Cerebellar cortex (tissue), 1 donor: ENCODE measurements at places on chromosomes 3 and 15.
A peak's percentile ranks its signal among the peaks of the same experiment; 100 is the strongest.

DNA sequence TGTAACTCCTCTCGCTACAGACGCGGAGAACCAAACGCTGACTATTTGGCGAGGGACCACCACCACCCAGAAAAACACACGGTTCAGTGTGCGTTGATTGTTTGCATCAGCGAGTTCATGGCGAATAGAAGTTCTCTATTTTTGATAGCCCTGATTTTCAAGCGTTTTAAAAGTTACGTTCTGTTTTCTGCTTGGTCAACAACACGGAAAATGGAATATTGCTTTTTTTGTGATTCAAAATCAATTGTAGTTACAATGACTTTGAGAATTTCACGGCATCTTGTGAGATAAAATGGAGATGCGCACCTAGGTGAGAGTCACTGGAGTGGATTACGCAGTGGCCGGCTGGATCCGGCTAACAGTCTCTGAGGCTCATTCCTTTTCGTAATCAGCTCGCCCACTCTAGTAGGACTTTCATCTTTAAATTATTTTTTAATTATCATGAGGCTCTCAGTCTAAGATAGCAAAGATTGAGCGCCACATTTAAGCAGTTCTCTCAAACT lies 54.8 kb downstream of the CCDC54 start:
- DNase-seq: peak; percentile 31

GRCh38 chr3:178415384-178415783 lies 120.9 kb upstream of the KCNMB2 start:
- DNase-seq: no peak

DNA sequence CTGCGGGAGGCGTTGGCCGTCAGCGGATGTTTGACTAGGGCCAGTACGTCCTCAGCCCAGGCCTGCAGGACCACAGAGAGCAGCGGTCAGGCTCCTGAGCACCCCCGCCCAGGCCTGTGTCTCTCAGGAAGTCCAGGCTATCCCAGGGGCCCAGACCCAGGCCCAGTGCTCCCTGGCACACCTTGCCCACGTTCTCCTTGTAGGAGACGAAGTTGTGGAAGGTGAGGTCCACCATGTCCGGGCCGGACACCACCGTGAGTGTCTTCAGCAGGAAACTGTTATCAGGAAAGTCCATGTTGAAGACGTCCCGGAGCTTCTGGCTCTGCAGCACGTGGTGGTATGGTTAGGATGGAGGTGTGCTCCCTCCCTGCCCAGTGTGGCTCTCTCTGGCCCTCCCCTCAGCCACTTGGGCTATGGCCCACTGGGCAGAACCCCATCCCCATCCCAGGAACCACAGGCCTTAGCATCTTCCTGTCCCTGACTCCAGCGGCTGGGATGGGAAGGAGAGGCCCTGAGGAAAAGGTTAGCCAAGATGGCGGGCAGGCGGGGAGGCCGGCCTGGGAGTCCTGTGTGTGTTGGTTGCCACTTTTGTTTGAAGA lies 5.3 kb downstream of the PLCB2 start:
- no peak for DNase-seq

DNA sequence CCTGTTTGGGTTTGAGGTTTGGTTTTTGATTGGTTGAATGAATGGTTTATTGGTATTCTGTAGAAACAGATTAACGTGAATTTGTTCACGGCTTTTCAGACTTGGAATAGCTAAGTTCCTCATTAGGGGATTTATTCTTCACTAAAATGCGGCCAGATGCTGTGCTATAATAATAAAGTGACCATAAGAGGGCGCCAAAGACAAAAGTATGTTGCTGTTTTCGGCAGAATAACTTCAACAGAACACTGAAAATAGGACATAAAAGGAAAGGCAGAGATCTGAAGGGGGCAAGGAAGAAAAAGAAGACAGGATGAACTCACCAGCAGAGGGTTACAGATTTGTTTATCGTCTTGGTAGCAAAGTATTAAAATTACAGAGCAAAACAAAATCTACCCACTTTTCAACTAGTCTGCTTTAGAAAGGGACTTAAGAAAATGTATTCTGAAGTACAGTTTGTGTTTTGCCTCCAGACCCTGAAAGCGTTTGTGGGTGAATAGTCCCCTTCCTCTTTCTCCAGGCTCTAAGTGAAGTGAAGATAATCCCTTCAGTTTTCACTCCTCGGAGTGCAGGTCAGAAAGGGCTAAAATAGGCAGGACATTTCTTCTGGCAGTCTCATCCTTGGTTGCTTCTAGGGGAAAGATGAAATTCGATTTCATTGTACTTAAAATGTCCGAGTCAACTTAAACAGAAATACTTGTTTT lies 147.6 kb downstream of the IL20RB start:
- peak; percentile 85 for DNase-seq

DNA sequence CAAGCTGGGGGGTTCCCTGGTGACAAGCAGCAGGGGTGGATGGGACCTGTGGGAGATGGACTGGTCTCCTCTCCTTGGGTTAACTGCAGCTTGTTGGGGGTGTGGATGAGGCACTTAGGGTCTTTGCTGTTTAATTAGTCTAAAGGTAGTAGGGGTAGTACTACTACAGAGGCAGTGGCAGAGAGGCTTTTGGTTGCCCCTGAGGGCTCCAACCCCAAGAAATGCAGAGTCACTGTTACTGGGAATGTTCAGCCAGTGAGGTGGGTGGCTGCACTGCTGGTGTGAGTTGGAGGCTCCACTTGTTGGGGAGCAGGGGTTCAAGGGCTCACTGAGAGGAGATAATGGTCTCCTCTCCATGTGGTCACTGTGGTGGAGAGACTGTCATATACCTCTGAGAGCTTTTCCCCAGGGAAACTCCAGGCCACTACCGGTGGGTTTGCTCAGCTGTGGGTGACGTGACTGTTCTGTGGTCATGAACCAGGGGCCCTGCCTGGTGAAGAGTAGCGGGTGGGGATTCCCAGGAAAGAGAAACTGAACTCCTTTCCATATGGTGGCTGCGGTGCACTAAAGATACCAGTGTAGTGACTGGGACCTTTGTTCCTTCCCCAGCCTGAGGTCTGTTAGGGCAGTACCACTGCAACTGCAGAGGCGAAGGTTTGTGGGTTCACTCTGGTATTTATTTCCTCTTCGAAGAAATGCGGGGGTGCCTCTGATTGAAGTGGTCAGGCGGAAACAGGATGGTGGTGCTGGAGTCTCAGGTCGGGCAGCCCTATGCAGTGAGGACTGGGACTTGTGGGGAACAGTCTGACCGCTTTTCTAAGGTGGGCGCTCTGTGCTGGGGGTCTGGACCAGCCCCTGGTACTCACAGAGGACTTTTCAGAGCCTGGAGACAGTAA lies 68.9 kb upstream of the TNFSF10 start:
- DNase-seq: no peak

GRCh38 chr3:185715091-185715490 lies 109.8 kb downstream of the IGF2BP2 start:
- no peak for DNase-seq

DNA sequence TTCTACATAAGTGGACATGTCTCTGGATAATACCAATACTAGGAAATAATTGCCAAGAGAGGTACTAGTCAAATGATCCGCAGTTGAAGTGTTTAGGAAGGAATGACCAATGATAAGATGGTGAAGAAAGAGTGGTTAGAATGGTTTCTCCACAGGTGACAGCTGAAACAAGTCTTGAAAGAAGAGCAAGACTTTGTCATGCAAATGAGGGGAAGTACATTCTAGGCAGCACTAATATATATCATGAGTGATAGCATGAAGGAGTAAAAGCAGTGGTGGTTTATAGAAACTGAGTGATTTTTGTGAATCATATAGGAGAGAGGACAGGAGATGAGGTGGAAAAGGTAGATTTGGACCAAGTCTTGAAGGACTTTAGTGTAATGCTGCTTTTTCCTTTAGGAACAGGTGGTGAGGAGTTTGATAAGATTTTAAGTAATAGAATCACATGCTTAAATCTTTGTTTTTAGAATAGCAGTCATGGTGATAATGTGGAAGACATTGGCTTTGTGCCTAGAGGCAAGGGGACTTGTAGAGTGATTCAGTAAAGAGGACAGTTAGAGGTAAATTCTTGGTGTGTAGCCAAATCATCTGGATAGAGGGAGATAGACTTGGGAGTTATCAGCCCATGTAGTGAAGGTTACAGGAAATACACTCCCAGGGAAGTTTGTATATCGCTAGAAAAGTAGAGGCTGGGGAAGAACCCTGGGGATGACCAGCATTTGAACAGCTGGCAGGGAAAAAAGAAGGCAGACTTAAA lies 31.9 kb downstream of the SLMAP start:
- DNase-seq: no peak

DNA sequence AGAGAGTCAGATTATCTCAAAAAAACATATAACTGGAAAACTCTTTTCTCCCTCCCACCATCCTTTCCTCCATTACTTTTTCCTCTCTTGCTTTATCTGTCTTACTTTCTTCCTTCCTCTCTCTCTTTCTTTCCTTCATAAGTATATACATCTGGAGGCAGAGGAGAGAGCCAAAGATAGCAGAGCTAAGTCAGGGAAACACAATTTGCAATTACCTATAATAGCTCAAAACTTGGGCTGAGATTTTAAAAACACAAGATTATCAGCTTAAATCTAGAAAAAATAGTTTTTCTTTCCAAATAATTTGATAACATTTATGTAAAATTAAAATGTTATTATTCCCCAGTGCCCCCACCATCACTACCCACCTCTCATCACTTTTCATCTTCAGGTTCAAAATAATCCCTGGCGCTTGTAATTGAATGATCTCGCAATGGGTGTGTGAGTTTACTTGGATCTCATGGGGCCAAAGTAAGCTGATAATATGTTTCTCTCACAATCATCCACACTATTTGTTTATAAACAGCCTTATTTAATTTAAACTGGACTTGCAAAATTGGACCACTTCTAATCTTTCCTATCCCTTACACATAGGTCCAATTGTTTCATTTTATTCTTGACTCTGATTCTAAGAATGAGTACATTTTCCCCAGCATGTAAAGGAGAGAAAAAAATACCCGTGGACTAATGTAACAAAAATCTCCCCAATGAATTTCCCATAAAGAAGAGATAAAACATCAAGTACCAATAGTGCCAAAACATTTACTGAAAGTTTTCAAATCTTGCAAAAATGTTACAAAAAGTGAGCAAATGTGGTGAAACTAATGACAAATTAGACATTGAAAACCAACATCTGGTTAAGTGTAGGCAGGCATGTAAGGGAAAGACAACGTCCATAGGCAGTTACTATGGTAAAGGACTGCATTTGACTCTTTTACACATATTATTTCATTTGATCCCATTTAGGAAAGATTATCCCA lies 236.9 kb downstream of the DTWD1 start:
- no peak for DNase-seq

DNA sequence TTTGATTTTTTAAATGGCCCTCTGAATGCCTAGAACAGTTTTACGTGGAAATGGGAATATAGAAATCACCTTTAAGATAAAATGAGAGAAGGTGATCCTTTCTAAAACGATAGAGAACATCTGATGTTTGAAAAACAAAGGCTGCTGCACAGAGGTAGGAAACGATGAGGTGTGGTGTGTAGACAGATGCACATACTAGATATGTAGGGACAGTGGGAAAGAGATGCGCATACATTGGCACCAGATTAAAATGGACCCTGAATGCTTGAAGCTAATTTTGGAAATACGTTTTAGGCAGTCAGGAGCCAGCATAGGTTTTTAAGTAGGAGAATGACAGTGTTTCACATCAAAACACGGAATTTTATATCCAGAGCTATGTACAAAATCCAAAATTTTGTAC lies 29.0 kb downstream of the MAP6D1 start:
- DNase-seq: no peak

DNA sequence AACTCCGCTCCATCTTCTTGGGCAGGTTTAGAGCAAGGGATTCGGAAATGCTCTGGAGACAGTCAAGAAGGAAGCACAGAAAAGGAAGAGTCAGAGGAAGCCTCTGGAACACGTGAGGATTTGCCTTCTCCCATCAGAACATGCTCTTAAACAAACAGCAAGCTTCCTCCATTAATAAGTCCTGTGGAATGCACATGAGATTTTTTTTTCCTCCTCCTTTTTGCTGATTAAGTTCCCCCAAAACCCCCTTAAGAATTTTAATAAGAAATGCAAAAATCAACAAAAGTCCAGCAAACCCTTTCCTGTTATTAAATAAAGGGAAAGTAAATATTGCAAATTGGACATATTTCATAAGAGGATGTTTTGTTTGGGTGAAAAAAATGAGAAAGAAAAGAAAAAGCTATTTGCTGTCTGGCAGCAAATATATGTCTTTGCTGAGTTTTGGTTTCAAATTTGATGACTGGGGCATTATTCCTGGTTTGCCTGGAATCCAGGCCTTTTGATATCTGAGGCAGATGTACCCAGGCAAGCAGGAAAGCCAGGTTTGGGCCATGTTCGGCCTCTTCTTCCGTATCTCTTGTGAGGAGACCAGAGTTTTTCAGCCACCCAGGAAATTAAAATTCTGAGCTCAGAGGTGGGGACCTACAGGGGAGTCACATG lies 7.9 kb upstream of the TSEN2 start:
- DNase-seq: no peak

- peak; percentile 34 for DNase-seq
Observed at GRCh38 chr15:61146091-61146930, 82.8 kb downstream of the RORA start.

- no peak for DNase-seq
Observed at GRCh38 chr3:47359323-47359722, 21.5 kb upstream of the PTPN23 start.

DNA sequence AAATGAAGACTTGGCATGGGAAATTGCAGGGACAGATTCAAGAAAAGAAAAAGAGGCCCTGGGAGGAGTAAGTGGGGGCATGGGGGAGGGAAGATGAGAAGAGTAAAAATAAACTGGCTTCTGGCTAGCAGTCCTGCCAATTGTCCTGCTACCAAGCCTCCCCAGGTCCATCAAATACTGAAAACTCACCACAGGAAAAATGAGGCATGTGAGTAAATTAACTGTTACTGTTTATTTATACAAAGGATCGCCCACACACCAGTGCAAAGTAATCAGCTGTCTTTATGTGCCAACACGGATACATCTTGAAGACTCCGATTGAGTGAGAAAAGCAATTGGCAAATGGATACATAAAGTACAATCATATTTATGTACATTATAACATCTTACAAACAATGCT lies 10.7 kb upstream of the KLHL25 start:
- DNase-seq: peak; percentile 22

GRCh38 chr15:68025835-68026424 lies 28.2 kb upstream of the PIAS1 start:
- no peak for DNase-seq

DNA sequence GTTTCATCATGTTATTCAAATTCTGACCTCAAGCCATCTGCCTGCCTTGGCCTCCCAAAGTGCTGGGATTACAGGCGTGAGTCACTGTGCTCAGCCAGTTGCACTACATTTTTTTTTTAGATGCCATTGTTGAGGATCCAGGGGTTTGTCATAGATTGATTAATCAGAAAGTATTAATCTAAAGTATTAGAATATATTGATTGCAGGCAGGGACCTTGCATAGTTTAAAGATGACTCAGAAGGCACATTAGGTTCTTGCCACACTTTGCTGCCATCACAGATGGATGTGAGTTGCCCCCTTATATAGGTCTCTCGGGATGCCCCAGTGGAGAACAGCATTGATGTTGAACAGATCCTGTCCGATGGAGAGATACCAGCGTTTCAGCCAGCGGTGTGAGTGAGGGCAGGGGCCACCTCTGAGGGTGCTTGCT lies 41.1 kb downstream of the IGF1R start:
- no peak for DNase-seq

GRCh38 chr3:4930501-4930900 lies 48.7 kb upstream of the BHLHE40 start:
- no peak for DNase-seq

GRCh38 chr15:59371458-59372351 lies 966 bp downstream of the MYO1E start:
- DNase-seq: no peak

- DNase-seq: no peak
Observed at GRCh38 chr3:135558150-135558783, 407.3 kb upstream of the PPP2R3A start.
